ENCODE measurements at places on chromosomes 2 and 18. TPM values are rescaled to one million over a fixed set of nuclear protein-coding genes. Genes with fewer than 3 reads are reported as not detected.

Gene LYPD1
- polyA plus RNA-seq = 94.3 TPM

Gene GALNT3
- polyA plus RNA-seq = 20.2 TPM

Gene RALB
- 73.5 TPM for polyA plus RNA-seq

Gene CYTIP
- polyA plus RNA-seq = 1.7 TPM

Gene NOSTRIN
- polyA plus RNA-seq = 37.2 TPM

Gene ANKRD30B
- 0.62 TPM for polyA plus RNA-seq

- DNase-seq = no peak
Observed at GRCh38 chr2:158130832-158131473, 29.3 kb downstream of the UPP2 start.

- DNase-seq = no peak
Observed at GRCh38 chr2:8571792-8572499, 109.9 kb upstream of the ID2 start.

- DNase-seq = no peak
Observed at GRCh38 chr2:111032721-111033429, 87.8 kb upstream of the BCL2L11 start.

GRCh38 chr2:21268878-21269224, 145.1 kb downstream of the TDRD15 start:
- DNase-seq = no peak

GRCh38 chr2:11024259-11024645, 112.5 kb downstream of the KCNF1 start:
- peak; percentile 27 for DNase-seq

- DNase-seq = no peak
Observed at GRCh38 chr2:36329746-36330472, 25.7 kb upstream of the CRIM1 start.

- no peak for DNase-seq
Observed at GRCh38 chr2:112887964-112888749, 22.8 kb upstream of the IL37 start.

GRCh38 chr18:8252371-8252770, 356.9 kb upstream of the RAB12 start:
- no peak for DNase-seq

GRCh38 chr18:77151033-77151771, 18.6 kb upstream of the MBP start:
- no peak for DNase-seq

- no peak for DNase-seq
Observed at GRCh38 chr18:6980363-6980762, 137.2 kb downstream of the LAMA1 start.

DNA sequence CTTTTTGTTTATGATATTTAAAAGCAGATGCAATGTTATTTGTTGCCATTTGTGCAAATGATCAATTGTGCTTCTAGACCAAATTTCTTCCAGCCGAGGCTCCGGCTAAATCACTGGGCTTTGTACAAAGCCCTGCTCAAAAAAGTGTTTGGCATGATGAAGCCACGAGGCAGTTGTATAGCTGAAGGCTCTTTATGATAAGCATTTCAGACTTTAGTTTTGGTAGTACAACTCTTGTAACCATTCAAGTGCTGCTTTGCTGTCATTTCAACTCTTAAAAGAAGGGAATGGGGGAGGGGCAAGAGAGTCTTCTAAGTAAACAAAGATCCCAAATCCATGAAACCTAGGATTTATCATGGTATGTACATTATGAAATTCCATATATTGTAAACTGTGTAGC, 3.3 kb upstream of the ZNF532 start:
- DNase-seq = no peak

DNA sequence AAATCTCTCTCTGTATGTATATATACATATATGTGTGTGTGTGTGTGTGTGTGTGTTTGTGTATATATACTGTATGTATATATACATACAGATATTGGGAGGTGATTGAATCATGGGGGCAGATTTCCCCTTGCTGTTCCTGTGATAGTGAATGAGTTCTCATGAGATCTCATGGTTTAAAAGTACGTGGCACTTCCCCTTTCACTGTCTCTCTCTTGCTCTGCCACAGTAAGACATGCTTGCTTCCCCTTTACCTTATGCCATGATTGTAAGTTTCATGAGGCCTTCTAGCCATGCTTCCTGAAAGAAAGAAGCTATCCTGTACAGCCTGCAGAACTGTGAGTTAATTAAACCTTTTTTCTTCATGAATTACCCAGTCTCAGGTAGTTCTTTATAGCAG, 18.8 kb upstream of the CCDC195 start:
- DNase-seq = no peak

- DNase-seq = no peak
Observed at GRCh38 chr18:61991836-61992235, 99.0 kb upstream of the RNF152 start.

Measured in left kidney (tissue), 8 donors.